ENCODE measurements at places on chromosomes 4 and X.

GRCh38 chr4:141467225-141467624 is 169.2 kb upstream of the IL15 start:
- DNase-seq = no peak

DNA sequence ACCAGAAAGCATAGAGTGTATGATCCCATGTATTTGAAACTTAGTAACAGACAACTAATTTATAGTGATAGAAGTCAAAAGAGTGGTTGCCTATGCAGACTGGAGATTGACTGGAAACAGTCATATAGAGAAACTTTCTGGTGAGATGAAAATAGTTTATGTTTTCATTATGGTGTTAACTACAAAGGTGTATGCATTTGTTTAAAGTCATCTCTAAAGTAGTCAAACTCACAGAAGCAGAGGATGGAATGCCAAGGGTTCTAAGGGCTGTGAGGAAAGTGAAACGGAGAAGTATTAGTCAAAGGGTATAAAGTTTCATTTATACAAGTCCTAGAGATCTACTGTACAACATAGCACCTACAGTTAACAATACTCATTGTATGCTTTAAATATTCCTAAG is 45.8 kb downstream of the ENOX2 start:
- no peak for DNase-seq

GRCh38 chrX:124335598-124335997 is 3.1 kb downstream of the TEX13D start:
- DNase-seq = no peak

- no peak for DNase-seq
Observed at GRCh38 chrX:78375894-78376293, 48.5 kb upstream of the CYSLTR1 start.

- no peak for DNase-seq
Observed at GRCh38 chr4:147773261-147774184, 41.6 kb downstream of the ARHGAP10 start.

DNA sequence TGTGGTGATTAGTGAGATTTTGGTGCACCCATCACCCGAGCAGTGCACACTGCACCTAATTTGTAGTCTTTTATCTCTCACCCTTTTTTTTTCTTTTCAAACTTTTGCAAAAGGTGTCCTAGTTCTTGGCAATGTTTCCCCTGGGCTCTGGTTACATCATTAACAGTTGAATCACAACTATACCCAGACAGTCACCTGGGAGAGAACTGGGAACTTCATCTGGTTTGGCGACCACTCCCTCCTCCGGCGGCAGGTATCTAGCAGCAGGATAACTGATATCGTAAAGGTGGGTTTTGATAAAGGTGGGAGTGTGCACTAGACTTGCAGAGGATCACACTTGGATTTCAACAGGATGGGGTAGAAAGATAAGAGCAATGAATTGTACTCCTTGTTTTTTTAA is 140.5 kb downstream of the CHIC2 start:
- no peak for DNase-seq

DNA sequence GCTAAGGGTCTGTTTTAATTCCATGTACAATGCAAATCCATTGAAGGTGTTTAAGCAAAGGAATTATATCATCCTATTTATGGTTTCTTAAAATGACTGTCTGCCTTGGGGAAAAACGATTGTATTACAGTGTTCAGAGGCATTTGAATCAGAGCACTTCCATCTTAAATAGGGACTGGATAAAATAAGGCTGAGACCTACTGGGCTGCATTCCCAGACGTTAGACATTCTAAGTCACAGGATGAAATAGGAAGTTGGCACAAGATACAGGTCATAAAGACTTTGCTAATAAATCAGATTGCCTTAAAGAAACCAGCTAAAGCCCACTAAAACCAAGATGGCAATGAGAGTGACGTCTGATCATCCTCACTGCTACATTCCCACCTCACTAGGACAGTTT is 1167.2 kb upstream of the PABPC4L start:
- DNase-seq = no peak

All from cortex of kidney (tissue), 1 donor.